ENCODE measurements at places on chromosomes 16 and 17.

GRCh38 chr17:28634206-28634865, 10.6 kb downstream of the BLTP2 start:
- DNase-seq: no peak

- no peak for DNase-seq
Measured at GRCh38 chr16:73062001-73062616, 14.2 kb upstream of the ZFHX3 start.

GRCh38 chr17:42192189-42193126, 1.8 kb downstream of the GHDC start:
- DNase-seq: no peak

DNA sequence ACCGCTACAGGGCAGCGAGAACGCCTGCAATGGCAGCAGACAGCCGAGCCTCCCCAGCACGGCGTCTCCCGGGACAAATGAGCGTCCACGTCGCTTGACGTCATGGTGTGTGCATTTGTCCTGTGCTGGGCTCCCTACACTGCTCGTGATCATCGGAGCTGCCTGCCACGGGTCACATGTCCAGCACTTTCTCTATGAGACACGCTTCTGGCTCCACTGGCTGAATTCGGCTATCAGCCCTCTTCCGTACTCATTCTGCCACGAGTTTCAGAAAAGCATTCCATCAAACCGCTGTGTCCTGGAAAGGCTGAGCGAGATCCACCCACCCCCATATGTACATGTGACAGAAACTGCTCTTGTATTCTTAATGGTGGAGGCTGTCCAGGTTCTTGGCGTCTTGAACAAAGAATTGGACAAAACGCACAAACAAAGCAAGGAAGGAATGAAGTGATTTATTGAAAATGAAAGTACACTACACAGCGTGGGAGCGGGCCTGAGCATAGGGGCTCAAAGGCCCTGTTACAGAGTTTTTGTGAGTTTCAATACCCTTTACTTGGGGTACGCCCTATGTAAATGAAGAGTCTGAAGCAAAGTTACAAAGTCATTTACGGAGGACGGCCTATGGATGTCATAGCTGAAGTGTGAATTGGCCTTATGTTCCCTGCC, 28.5 kb upstream of the SHCBP1 start:
- DNase-seq: no peak

- DNase-seq: no peak
Measured at GRCh38 chr17:42284566-42284965, 3.7 kb upstream of the STAT5A start.

- no peak for DNase-seq
Measured at GRCh38 chr17:69677130-69677529, 262.6 kb downstream of the MAP2K6 start.

DNA sequence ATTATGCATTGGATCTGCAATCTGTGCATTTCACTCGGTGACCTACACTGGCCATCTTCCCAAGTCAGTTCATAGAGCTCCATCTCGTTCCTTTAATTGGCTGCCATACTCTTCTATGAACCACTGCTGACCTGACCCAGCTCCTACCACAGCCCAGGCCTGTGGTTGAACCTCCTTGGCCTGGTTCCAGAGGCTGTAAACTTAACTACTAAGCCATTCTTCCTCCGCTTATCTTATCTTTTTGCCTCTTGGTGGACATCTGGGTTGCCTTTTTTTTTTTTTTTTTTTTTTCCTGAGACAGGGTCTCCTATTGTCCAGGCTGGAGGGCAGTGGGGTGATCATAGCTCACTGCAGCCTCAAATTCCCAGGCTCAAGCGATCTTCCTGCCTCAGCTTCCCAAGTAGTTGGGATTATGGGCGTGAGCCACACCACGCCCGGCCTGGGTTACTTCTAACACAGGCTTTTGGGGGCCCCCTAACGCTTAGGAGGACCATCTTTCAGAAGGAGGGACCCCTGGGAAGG, 18.3 kb downstream of the COQ7 start:
- DNase-seq: no peak

DNA sequence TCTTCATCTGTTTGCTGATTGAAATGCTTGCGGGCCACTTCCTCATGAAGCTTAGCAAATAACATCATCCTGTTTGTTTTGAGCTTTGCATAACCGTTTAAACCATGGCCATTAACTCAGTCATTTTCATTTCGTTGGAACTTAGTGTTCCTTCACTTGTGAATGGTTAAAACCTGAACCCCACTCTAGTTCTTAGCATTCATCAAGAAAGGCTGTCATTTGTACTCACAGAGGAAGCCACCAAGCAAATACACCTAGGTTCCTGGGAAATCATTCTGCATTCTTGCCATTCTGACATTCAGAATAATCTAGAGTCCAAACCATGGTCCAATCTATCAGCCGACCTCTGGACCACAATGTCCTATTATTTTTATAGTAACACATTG, 8.4 kb upstream of the TAT start:
- DNase-seq: no peak

DNA sequence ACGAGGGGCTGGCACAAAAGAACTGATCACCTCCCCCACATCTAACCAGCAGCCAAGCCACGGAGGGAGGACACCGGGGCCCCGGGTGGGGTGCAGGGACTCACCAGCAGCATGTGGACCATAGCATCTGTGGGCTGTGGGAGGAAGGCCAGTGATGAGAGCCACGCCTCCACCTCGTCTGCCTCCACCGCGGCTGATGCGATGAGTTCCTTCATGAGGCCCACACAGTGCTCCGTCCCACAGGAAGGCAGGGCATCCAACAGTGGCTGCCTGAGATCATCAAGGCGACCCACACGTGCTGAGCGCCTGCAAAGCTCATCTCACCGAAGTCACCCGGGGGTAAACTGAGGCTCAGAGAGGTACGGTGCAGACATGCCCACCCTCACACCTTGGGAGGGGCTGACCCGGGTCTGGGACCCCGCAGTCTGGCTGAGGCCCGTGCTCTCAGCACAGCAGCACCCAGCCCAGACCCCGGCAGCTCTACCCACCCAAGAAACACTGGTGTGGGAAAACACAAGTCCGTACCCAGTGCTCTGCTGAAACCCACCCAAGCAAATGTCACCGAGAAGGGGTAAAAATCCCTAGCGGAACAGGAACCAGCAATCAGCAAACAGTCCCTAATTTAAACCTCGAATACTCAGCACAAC, 85.9 kb downstream of the LITAF start:
- no peak for DNase-seq

- DNase-seq: no peak
Measured at GRCh38 chr17:62791767-62792446, 16.2 kb downstream of the MARCHF10 start.

Measured in Kasumi-1 (cell line).